HFF-Myc (cell line): ENCODE measurements at places on chromosomes 2 and 18.

DNA sequence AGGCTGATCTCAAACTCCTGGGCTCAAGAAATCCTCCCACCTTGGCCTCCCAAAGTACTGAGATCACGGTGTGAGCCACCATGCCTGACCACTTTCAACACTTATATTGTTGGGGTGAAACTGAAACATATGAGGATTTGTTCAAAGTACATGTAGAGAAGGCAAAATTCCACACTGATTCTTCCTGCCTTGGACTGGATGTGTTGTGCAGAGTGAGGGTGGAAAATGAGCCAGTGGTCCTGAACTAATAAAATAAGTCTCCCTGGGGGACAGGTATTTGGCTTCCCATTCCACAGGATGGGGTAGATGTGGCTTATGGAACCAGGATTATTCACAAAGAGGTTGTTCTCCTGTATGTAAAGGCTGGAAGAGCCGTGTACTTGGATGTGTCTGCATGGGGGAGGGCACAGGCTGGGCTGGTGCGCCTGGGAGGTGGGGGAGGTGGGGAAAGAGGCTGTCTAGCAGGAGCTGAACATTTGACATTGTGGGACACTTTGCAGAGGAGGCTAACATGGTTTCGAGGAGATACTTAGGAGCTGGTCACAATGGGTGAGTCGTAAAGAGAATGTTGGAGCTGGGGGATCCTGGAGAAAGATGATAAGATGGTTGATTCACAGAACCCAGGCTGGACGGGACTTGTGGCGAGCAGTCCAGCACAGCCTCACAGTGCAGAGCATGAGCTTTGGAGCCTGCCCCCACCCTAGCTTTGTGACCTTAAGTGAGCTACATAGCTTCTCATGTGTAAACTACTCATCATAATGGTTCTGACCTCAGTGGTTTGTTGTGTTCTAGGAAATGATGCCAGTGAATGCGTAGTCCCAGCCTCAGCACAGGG lies at the start of gene TXNDC2:
TSS of gene TXNDC2 (plus strand) at position 804 of the 835 bp plus-strand sequence. CDS start 708 bp downstream, outside the sequence.
- DNase-seq, result no peak

GRCh38 chr2:1635823-1636222 lies 108.5 kb downstream of the PXDN start:
- DNase-seq, result no peak

- DNase-seq, result no peak
Measured at GRCh38 chr18:48674758-48675351, 136.0 kb downstream of the CTIF start.

DNA sequence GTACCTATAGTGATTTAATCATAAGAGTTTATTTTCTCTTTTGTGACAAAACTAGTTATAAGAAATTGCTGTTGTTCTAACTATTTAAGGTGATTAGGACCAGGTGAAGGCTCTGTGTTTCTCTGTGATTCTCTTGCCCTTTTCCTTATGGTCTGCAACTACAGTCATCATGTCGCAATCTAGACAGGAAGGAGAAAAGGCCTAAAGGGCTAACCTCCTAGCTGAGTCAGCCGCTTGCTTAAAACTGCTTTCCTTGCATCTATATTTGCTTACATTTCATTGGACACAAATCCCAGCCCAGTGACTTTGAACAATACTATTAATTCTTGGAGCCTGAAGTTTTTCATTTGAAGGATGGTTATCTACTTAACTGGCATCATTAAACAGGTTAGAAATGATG lies 93.1 kb downstream of the PIK3C3 start:
- peak; percentile 59 for DNase-seq

DNA sequence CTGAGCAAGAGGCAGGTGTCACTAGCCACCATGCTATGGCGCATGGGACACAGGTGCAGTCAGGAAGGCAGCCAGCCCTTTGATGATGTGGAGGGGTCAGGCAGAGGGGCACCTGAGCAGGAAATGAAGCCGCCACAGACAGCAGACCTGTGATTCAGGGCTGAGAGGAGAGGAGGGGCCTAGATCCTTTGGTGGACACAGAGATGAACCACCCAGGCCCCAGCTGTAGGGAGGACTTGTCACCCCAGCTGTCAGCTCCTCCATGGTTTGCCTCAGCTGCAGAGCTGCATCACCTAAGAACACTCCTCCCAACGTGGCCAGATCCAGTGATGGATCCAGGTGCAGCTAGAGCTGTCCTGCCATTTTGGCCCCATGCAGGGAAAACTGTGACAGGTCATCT lies 11.6 kb downstream of the ASB18 start:
- no peak for DNase-seq

- no peak for DNase-seq
Measured at GRCh38 chr2:215347878-215348277, 36.0 kb downstream of the ATIC start.

GRCh38 chr18:9446839-9447238 lies 28.5 kb upstream of the RALBP1 start:
- no peak for DNase-seq

DNA sequence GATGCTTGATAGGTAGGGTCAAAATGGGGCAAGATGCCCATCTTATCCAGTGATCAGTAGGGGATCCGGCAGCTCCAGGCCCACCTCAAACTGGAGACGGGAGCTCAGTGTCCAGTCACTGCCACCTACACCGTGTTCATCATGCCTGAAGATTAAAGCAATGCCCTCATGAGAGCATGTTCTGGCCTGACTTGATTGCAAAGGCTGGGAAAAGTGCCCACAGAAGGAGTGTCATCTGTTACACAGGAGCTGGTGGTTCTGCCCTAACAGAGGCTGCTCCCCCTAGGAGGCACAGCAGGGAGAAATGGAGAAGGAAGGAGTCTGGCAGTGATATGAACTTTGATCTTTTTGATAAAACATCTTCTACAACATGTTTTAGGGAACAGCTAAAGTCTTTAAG lies 92.3 kb downstream of the CCBE1 start:
- DNase-seq, result no peak

GRCh38 chr2:232324778-232325177 lies 53.8 kb upstream of the ALPP start:
- DNase-seq, result no peak

DNA sequence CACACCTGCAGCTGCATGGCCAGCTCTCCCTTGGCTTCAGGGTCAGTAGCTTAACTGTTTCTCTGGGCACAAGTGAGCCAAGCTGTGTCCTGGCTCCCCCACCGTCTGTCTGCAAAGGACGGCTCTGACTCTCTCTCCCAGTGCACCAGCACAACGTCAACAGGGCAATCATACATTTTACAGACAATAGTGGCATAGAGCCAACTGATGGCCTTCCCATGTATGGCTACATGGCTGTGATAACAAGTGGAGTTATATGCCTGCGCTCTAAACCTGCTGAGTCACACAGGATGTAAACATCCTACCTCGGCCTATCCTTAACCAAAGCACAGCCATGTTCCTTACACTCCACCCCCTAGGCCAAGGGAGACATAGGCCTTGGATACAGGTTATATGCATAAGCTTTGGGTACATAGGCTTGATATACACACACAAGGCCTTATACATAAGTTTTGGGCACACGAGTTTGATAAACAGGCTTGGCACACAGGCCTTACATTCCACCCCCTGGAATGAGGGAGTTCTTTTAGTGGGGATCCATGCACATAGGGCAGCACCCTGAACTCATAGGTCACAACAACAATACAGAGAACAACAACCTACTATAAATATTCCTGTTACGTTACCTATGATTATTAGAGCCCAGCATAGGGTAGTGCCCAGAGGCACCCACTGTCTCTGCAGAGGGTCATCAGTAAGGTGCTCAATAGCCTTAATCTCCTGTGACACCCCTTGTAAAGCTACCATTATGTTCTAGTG lies 17.7 kb downstream of the PHOSPHO2 start:
- DNase-seq, result no peak

DNA sequence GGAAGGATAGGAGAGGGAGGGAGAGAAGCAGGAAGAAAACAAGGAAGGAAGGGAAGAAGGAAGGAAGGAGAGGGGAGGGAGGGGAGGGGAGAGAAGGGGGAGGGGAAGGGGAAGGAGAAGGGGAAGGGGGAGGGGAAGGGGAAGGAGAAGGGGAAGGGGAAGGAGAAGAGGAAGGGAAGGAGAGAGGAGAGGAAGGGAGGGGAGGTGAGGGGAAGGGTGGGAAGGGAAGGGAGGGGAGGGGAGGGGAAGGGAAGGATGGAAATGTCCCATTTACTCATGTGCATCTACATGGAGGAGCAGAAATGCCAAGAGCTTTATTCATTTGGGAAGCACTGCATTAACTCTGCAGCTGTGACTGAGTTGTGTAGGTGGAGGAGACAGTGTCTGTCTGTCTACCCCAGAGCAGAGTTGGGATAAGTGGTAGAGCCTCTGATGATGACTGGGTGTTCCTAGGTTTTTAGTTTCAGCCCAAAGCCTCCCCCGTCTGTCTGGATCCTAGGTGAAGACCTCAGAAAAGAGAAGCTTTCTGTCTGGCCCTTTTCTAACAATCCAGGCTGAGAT lies 131.3 kb downstream of the COL6A3 start:
- DNase-seq, result no peak

GRCh38 chr2:124970030-124970429 lies 944.9 kb downstream of the CNTNAP5 start:
- DNase-seq, result no peak

DNA sequence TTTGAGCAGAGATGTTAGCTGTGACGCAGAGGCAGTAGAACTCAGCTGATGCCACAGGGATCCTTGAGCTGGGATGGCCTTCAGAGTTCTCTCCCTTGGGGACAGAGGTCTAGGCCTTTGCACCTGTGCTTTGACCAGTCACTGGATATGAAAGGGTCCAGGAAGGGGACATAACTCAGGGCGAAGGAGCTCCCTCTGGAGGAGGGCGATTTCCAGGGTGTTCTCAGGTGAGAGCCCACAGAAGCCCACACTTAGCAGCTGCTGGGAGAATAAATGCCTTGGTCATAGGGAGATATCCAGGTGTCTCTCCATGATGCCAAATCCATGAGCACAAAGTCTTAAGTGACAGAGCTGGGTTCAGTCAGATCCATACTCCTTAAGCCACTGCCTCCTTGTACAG lies 369.2 kb downstream of the NYAP2 start:
- DNase-seq, result no peak

- no peak for DNase-seq
Measured at GRCh38 chr2:171432969-171433762, 624 bp downstream of the METTL8 start.

- no peak for DNase-seq
Measured at GRCh38 chr18:31719363-31720006, 35.1 kb upstream of the B4GALT6 start.

- DNase-seq, result no peak
Measured at GRCh38 chr18:27860011-27860410, 316.9 kb downstream of the CDH2 start.

GRCh38 chr2:149422337-149422990 lies 92.1 kb downstream of the LYPD6 start:
- DNase-seq, result peak; percentile 10

- no peak for DNase-seq
Measured at GRCh38 chr2:72863046-72863445, 24.2 kb upstream of the SPR start.

- no peak for DNase-seq
Measured at GRCh38 chr2:196551014-196551413, 88.5 kb upstream of the CCDC150 start.

GRCh38 chr2:183078163-183078463 lies 434 bp upstream of the DUSP19 start:
- DNase-seq, result no peak

DNA sequence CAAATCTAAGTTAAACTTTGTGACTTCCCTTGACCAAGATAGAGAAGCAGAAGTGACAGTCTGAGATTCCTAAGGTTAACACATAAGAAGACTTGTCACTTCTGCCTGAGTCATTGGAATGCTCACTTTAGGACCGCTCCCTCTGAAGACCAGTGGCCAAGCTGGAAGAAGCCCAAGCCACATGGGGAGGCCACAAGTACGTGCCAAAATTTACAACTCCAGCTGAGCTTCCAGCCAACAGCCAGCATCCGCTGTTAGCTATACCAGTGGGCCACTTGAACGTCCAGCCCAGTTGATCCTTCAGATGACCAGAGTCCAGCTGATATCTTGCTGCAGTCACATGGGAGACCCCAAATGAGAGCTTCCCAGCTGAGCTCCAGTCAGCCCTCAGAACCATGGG lies 18.1 kb upstream of the ANTXR1 start:
- DNase-seq, result no peak

GRCh38 chr18:57220930-57221483 lies 74.1 kb downstream of the BOD1L2 start:
- DNase-seq, result no peak

- no peak for DNase-seq
Measured at GRCh38 chr18:69401972-69402532, 1.4 kb downstream of the DOK6 start.
